ENCODE measurements at places on chromosomes 3 and 15. TPM values are rescaled to one million over a fixed set of nuclear protein-coding genes. Genes with fewer than 3 reads are reported as not detected.
A peak's percentile ranks its signal among the peaks of the same experiment; 100 is the strongest.

GRCh38 chr15:28904541-28905315, 19.0 kb downstream of the APBA2 start:
- H3K27ac ChIP-seq = no peak overlapping the region
- peaks cover 18% of the 10 kb centered on the region for H3K4me1 ChIP-seq

GRCh38 chr15:51318382-51319150, 19.8 kb downstream of the CYP19A1 start:
- DNase-seq = no peak
- H3K36me3 ChIP-seq = no peaks in the 10 kb centered on the region
- peaks cover 1% of the 10 kb centered on the region for H3K27me3 ChIP-seq
- H3K4me1 ChIP-seq = no peaks in the 10 kb centered on the region

DNA sequence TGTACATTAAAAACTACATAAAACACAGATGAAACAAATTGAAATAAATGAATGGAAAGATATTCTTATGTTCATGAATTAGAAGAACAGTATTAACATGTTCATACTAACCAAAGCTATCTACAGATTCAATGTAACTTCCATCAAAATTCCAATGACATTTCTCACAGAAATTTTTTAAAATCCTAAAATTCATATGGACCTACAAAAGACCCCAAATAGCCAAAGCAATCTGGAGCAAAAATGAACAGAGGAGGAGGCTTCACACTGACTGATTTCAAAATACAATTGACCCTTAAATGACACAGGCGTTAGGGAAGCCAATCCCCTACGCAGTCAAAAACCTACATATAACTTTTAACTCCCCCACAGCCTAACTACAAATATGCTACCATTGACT, 39.4 kb downstream of the KPNA1 start:
- H3K4me1 ChIP-seq = peaks cover 17% of the 10 kb centered on the region
- H3K27ac ChIP-seq = no peak overlapping the region
- no peak overlapping the region for H3K4me3 ChIP-seq

- no peaks in the 10 kb centered on the region for H3K36me3 ChIP-seq
- DNase-seq = no peak
- no peak overlapping the region for H3K4me3 ChIP-seq
- H3K27me3 ChIP-seq = no peaks in the 10 kb centered on the region
- peak overlapping the region; percentile 34 for H3K27ac ChIP-seq
Observed at GRCh38 chr15:66682865-66683264, 19.2 kb upstream of the SMAD6 start.

DNA sequence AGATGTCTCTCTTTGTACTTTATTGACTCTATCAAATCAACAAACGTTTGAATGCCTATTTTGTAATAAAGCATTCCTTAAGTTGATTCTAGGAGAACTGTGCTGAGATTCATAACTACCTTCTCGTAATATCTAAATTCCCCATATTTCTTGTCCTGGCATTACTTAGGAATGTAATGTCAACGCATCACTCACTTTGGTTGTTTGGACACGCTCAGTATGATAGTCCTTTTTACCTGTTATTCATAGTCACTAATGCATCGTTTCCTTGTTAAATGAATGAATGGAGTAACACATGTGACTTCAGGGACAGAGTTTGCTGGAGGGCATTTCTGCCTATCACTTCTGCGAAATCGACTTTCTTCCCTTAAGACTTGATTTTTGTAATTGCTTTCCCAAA, 44.1 kb upstream of the RASGRP1 start:
- H3K27me3 ChIP-seq = no peaks in the 10 kb centered on the region
- peak overlapping the region; percentile 96 for H3K27ac ChIP-seq
- H3K4me1 ChIP-seq = peaks cover 67% of the 10 kb centered on the region
- no peak overlapping the region for H3K4me3 ChIP-seq
- DNase-seq = no peak

GRCh38 chr3:180855956-180856355, 56.5 kb upstream of the FXR1 start:
- H3K27ac ChIP-seq = no peak overlapping the region
- no peaks in the 10 kb centered on the region for H3K27me3 ChIP-seq
- no peak for DNase-seq
- H3K4me1 ChIP-seq = no peaks in the 10 kb centered on the region
- H3K36me3 ChIP-seq = no peaks in the 10 kb centered on the region

- no peaks in the 10 kb centered on the region for H3K27me3 ChIP-seq
- DNase-seq = no peak
- no peak overlapping the region for H3K4me3 ChIP-seq
- no peaks in the 10 kb centered on the region for H3K4me1 ChIP-seq
Observed at GRCh38 chr3:23629181-23629894, 176.4 kb upstream of the UBE2E1 start.

DNA sequence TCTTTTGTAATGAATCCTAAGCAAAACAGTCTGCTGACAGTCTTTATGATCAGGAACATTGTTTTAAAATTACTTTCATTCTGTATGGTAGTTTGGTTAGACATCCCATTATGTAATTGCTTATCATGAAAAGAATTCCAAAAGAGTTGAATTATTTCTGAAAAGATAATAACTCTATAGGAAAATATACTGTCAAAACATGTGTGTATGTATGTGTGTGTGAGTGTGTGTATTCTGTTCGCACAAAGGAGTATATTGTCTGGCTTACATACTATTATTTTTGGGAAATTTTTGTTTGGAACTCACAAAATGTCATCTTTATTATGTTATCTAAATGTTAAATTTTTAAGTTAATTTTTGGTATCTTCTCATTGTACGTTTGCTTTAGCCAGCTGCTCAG, 1075.9 kb downstream of the ZPLD1 start:
- H3K27me3 ChIP-seq = no peaks in the 10 kb centered on the region
- H3K36me3 ChIP-seq = no peaks in the 10 kb centered on the region
- no peaks in the 10 kb centered on the region for H3K4me1 ChIP-seq
- H3K27ac ChIP-seq = no peak overlapping the region

DNA sequence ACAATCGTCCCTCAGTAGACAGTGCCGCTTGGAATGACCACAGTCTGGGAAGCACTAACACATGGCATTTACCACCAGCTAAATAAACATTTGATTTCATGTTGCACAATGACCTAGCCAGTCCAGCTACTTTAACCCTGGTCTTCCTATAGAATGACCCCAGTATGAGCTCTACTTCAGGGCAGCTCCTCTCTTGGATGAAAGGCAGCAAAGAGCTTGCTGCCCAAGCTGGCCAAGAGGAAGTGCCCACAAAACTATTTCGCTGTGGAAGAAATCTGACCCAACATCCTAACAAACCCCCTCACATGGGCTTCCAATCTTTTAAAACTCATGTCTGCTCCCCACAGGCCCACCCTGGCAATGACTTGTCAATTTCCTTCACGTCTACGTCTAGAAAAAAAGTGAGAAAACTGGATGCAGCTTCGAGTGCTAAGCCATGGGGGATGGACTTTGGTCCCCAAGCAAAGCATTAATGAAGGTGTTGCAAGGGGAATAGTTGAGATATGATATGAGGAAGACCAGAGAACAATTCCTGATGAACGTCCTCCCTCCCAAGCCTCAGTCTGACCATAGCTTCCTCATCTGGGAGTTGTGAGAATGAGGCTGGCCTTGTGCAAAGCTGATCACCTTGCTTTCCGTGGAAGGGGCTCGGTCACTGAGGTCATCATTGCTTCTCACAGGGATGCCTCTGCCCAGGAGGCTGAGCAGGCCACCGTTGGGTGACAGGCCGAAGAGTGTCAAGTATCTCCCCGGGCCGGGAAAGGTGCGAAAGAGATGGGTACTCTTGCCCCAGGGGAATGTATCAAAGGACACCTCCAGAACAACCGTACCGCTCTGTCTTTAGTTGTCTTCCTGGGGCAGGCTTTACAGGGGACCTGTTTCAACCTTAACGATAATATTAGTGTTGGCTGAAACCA, 964 bp downstream of the SLC25A20 start:
- peaks cover 51% of the 10 kb centered on the region for H3K4me1 ChIP-seq
- H3K4me3 ChIP-seq = peak overlapping the region; percentile 97
- H3K27ac ChIP-seq = peak overlapping the region; percentile 97
- H3K27me3 ChIP-seq = no peaks in the 10 kb centered on the region

DAG1 gene
- total RNA-seq = 18.1 TPM

HES1 gene
- total RNA-seq = 2.4 TPM
